ENCODE measurements at places on chromosomes 2 and 18.

DNA sequence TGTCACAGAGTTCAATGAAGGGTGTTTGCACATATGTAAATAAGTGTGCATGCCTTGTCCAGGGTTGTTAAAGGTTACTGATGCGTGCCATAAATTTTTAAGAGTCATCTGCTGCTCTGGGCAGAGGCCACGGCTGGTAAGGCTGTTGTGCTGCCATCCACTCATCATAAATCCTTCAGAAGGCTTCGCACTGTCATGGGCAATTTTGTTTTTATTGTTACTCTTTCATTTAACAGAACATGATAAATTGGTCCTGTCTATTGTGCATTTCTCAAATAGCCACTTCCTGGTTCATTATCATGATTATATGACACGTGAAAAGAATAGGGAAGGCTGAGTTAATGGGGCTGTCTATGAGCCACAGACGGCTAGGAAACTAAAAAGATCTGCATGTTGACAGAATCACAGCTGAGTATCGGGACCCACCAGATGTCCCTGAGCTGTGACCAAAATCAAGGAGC lies 634.3 kb upstream of the SOX11 start:
- no peak for DNase-seq

DNA sequence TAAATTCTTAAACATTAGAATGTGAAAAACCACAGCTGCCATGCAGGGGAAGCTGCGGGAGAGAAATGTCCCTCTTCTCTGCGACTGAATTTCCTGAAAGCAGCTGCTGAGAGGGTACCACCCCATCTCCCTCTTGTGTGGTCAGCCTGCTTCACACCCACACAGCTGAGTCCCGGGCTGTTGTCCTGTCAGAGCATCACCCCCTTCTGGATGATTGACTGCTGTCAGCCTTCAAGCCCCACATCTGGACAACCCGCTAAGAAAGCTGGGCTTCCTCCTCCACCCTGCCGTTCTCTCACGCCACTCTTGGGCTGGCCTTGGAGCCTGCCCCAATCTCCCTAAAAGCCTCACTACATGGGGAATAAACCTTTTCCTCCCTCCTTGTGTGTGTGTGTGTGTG lies 26.0 kb downstream of the SH3YL1 start:
- no peak for DNase-seq

DNA sequence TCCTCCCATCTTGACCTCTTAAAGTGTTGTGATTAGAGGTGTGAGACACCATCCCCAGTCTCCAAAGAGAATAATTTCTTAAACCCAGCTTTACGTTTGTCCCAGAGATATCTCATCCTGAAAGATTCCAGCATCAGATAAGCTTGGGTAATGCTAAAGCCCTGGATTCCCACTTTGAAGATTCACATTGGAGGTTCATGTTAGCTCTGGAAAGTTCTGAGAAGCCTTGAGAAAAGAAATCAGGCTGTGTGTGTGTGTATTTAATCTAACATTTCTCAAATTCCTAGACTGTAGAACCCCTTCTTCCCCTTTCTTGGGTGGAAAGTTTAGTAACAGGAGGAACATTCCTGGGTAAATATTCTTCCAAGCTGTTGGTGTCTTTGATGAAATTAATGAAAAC lies 18.0 kb downstream of the ZNF532 start:
- peak; percentile 29 for DNase-seq

DNA sequence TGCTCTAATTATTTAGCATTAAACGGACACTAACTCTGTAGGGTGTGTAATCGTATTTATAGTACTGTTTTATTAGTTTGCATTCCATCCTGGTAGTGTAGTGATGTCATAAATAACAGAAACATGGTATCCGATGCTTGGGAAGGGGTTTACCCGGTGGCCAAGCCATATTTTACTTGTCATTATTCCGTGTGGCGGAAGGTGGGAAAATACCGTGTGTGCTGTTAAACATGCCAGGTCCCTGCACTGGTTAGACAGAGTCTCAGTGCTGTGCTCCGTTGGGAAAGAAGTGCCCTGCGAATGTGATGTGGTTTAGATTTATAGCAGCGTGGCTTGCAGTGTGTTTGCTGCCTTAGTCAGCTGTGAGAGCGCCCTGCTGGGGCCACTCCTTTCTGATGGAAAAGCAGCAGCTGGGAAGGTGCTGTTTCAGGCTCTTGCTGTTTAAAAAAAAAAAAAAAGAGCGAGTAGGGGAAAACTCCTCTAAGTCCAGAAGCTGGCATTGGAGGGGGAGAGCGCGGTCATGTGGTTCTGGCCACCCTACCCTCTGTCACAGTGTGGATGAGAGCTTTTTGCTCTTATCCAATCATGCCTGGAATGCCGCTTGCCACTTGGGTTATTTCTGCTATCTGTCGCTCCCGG lies 211.0 kb downstream of the NEDD4L start:
- no peak for DNase-seq

DNA sequence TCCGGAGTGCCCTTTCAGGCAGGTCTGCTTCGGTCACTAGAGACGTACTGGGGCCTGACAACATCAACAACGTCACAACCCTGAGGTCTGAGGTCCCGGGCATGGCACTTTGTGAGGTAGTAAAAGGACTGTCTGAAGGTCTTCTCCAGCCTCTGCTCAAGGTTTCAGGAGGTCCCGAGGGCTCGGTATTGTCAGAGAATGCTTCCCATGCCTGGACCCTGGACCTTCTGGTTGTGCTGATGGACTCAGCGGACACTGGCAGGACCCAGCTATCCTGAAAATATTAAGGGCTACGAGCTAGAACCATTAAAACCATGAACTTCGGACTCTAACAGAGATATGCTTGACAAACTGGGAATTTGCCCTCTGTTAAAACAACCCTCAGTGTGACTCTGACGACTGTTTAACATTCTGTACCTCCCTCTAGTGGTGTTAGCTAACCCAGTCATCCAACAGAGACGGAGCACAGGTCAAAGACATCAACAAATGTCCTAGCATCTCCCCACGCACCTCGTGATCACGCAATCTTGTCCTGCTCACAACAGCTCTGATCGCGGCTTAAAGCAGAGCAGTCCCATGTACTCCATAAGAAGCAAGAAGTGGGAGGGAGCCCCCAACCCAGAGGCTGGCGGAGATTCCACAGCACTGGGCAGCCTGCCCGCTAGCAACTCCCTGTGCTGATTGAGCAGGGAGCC lies 96.5 kb downstream of the CCDC93 start:
- DNase-seq = no peak

- no peak for DNase-seq
Observed at GRCh38 chr2:127634066-127634617, 11.8 kb upstream of the GPR17 start.

- DNase-seq = no peak
Observed at GRCh38 chr2:177169810-177170514, 42.6 kb upstream of the HNRNPA3 start.

DNA sequence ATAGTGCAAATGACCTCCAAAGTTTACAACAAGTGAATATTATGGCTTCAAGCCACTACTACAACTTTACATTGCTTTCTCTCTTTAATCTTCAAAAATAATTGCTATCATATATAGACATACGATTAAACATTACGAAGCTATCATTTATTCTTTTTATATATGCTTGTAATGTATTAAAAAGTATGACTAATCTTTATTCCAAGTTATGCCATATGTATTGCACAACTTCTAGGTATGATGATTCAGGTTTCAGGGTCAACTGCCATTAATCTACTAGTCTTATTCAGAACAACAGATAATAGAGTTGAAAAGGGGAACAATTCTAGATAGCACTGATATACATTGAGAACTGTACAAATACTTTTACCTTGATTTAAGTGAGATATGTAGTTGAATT lies 506.2 kb upstream of the TMEFF2 start:
- no peak for DNase-seq

DNA sequence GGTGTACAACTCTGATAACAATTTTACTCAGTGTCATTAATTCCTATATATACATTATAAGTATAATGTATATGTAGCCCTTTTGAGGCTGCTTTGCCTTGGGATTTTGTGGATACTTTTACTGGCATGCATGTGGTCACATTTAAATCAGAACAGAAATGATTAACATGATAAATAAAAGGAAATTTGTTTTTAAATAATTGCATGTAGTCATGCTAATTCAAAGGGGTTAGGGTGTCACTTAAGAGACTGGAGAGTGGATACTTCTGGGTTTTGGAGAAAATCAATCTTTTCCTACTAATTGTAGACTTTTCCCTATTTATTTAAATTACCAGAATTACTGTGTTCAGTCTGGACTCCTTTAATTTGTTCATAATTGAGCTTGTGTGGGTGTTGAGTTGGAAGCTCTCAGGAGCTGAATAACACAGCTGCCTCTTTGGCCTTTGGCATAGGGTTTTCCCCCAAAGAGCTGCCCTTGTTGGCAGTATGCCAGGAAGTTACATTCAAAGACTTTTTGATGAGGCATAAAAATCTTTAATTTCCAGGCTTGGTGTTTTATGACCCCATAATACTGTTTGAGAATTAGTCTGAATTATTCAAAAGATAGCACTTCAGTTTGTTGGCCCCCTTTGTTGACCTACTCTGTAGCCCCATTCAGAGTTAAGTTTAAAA lies 484.7 kb upstream of the NRP2 start:
- DNase-seq = no peak

Measured in AG04449 (cell line).